Pulmonary artery endothelial cell (primary cell): ENCODE measurements at places on chromosomes 5 and 9.

GRCh38 chr5:99019812-99020697 is 91.2 kb upstream of the CHD1 start:
- peak; percentile 68 for DNase-seq

DNA sequence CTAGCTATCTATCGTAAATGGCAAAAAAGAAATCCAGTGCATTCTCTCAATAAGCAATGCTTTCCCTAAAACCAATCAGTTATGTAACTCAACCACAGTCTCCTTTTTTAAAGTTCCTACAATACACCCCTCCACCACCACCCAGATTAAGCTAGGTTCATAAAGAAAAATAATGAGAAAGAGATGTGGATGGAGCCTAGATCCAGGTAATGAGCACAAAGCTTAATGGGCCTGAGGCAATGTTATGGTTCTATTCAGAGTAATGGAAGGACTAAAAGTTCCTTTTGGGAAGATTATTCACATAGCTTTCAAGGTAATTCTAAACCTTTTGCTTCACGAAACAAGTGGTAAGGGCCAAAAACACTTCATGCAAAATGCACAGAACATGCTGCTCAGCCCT is 113.5 kb downstream of the MPDZ start:
- no peak for DNase-seq

DNA sequence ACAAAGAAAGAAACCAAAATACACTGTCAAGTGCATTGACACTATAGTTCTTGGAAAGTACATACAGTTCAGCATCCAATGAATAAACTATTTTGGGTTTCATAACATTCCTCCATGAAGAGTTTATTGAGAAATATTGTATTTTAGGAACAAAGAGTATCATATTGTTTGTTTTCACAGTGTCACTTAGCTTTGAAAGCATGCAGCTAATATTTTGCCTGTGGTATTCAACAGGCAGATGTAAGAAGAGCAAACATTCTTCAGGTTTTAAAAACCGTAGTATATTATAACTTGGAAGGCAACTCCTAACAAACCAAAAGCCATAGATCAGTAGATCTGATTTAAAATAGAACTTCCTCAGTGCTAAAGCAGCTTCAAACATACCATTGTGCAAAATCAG is 4.5 kb downstream of the PRELID2 start:
- no peak for DNase-seq

GRCh38 chr5:179256328-179257175 is 88.7 kb downstream of the ADAMTS2 start:
- DNase-seq = no peak

- peak; percentile 35 for DNase-seq
Observed at GRCh38 chr9:37747271-37747753, 6.3 kb upstream of the TRMT10B start.

DNA sequence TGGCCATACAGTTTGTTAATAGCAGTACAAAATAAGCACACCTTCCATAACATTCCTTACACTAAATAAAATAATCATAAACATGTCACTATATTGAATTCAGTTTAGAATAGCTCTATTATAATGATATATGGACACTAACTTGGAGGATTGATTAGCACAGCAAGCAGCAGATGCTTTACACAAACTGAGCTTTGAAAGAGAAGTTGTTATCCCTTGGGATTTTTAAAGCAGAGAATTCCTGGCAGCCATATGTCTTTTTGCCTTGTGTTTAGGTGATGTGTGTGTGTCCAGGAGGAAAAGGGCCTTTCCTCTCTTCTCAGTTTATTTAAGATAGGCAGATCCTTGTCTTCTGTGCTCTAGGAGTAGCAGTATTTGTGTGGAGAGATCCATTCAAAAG is 232.2 kb upstream of the GRIN3A start:
- DNase-seq = no peak

DNA sequence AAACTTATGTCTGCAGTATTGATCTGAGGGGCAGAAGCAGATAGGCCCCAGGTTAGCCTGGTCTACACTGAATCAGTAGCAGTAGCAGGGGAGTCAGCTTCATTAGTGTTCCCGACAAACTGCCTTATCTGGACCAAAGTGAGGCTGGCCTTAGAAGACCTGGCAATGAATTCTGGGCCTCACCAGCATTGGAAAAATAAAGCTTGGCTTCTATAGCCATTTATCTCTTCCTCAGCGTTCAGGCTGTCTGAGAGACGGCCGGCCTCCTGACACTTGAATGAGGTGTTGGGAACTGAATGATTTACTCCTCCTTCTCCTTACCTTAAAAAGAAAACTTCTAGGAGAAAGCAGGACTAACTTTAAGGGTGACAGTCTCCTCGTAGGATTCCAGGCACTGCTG is 141.8 kb upstream of the RUSC2 start:
- no peak for DNase-seq

DNA sequence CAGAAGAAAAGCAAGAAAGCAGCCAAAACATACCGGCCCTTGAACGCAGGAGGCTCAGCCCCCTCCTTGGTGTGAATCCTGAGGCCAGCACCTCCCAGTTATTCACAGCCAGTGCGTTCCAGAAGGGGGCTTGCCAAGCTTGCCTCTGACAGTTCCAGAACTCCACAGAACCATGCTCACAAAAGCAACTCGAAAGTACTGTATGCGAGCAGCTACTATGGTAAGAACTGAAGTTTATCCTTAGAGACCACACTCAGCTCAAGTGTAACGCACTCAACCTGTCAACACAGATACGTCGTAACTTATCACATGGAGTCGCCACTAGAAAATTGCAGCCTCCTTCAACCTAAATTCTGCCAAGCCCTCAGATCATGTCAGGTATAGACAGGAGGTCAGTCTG is 1.4 kb downstream of the UBAC1 start:
- no peak for DNase-seq

DNA sequence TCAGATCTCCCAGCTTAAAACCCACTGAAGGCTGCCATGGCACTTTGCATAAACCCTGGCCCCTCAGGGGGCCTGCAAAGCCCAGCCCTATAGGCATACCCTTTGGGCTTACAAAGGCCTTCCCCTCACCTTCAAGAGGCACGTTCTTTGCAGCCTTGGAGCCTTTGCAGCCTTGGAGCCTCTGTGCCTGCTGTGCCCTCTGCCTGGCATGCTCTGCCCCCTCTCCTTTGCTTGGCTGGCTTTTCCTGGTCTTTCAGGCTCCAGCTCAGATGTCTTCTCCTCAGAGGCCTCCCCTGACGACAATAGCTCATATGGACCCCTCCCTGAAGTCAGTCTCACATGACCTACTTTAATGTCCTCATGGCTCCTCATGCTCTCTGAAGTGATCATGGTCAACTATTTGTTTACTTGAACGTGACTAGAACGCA is 60.3 kb downstream of the CXXC5 start:
- no peak for DNase-seq

DNA sequence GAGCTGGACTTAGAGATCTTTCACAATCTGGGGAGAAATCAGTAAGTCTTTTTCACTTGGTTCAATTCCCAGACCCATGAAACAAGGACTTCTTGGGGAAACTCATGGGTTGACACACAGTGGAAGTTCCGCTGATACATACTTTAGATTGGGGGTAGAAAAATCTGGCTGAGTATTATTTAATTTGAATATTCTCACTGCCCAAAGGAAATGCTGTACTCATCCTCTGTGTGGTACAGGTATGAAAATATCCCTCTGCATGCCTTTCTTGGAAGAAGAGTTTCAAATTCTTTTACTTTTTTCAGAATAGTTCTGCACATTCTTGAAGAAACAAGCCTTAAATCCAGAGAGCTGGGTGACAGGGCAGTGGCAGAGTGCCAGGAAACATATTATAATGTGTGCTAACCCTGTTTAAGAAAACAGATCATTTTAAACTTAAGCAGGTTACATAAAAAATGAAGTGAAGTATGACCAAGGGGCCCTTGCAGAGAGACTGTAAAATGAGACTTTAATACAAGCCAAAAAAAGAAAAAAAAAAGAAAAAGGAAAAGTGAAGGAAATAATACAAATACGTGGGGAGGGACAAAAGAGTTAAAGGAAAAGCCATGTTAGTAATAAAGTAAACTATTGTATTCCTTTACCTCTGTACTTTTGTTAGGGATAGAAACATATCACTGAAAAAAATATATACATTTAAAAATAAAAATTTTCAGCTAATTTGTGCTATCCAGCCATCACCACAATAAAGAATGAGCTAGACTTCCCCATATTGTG is 173.4 kb upstream of the NR3C1 start:
- DNase-seq = no peak

- no peak for DNase-seq
Observed at GRCh38 chr5:6761333-6761732, 48.1 kb downstream of the TENT4A start.

GRCh38 chr9:22514871-22515270 is 68.2 kb downstream of the DMRTA1 start:
- DNase-seq = no peak

DNA sequence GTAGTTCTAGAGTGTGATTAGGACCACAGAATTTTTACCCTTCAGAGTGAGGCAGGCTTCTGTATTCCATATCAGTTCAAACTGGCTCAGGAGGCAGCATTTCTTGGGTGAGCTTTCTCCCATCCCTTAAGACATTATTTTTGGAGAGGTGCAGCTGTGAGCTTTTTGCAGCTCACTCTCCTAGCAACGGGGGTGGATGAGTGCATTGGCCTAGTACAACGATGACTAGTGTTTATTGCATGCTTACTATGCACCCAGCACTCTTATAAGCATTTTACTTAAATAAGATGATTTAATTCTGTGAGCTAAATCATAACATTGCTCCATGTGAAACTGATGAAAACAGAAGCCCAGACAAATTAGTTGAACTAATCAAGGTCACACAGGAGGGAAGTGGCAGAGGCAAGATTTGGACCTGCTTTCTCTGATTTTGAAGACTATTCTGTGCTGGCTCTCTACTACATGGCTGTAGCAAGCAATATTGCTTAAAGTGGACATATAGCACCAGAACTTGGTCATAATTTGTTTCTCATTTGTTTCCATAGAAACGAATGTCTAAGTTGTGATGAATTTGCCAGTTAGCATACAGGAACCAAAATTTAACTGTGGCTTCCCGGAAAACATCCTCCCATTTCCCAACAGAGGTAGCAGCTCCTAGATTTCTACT is 372.1 kb upstream of the RIOK2 start:
- no peak for DNase-seq

- DNase-seq = no peak
Observed at GRCh38 chr5:132232465-132232864, 4.8 kb upstream of the P4HA2 start.

DNA sequence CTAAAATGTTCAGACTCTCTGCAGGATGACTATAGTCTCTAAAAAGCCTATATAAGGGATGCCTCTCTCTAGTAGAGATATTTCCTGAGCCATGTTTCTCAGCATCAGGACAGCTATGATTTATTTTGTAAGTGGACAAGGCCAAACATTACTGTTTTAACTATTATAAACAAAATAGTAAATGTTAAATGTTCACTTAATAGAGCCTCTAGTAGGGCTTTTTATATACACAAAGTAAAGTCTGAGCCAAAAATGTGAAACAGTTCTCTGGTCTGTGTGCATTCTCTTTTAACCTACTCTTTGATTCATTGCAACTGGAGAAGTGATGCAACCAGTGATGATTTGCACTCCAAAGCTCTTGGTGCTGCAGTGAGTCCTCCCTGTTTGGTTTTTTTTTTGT is 220.5 kb downstream of the GDNF start:
- DNase-seq = no peak

GRCh38 chr5:141402553-141403243 is at the start of gene PCDHGA9:
PCDHGA9 (plus strand) TSS chr5:141402778; CDS start chr5:141402953, 175 bp downstream.
- DNase-seq = no peak

- DNase-seq = no peak
Observed at GRCh38 chr5:37043693-37044092, 167.1 kb downstream of the NIPBL start.

GRCh38 chr5:168314735-168315411 is 23.4 kb downstream of the WWC1 start:
- DNase-seq = no peak

- DNase-seq = no peak
Observed at GRCh38 chr9:131743096-131743495, 3.2 kb upstream of the RAPGEF1 start.

DNA sequence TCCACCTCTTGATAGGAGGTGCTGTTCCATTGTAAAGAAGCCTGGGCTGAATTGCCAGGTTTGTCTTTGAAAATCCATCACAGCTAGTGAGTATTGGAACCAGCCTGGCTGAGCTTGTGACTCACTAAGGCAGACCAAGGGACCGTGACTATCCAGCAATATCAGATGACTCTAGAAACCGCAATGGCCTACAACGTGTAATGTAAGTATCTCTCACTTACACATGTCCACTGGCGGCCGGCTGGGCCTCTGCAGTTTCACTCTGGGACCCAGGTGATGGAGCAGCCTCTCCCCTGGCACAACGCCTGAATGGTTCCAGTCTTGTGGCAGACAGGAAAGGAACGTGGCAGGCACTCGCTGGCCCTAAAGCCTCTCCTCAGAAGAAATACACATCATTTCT is 3.1 kb upstream of the HRH2 start:
- no peak for DNase-seq

DNA sequence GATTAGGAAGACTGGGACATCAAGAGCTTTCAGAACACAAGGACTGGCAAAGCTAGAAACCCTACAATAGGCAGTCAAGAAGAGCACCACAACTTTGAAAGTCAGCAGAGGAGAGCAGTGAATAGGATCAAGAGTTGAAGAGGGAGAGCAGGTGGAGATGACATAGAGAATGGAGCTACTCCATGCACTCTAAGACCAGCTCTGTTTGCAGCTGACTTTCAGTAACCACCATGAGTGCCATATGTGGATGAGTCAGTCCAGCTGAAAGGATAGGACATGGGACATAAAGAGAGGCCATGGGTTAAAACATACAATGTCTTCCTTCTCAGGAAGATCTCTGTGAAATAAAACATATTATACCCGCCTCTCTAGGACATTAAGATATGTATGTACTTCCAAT is 289.1 kb upstream of the KLF4 start:
- DNase-seq = no peak

DNA sequence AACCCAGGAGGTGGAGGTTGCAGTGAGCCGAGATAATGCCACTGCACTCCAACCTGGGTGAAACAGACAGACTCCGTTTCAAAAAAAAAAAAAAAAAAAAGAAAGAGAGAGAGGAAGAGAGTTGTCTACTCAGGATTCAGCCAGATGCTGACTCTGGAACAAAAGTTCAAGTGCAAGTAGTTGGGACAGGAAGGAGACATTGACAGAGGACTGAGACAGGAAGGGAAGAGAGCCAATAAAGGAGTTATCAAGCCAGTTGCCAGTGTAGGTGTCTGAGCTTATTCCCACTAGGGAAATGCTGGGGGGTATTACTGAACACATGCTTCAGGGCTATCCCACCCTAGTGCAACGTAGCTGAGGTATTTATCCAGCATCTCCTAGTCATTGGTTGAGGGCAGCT is 147.7 kb upstream of the SLC1A3 start:
- DNase-seq = no peak

GRCh38 chr5:175821790-175822211 is 49.6 kb upstream of the CPLX2 start:
- no peak for DNase-seq

- no peak for DNase-seq
Observed at GRCh38 chr9:129838707-129839259, 3.5 kb downstream of the USP20 start.

DNA sequence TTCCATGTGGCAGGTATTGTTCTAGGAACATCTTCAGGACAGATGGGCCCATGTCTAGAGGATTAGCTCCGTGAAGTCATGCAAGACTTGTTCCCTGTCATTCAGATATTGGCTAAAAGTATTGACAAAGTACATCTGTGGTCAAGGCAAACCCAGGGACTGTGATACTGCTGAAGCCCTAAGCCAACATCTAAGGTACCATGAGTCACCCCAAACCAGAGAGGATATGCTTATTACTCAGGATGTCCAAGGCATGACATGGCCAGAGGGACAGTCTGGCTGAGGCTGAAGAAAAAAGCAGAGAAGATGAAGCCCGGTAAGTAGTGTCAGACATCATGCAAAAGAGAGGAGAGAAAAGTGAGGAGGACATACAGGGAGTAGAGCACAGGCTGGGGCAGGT is 31.0 kb downstream of the HMHB1 start:
- no peak for DNase-seq
